B cell (primary cell): ENCODE measurements at places on chromosomes 6 and 20. TPM values are rescaled to one million over a fixed set of nuclear protein-coding genes. Genes with fewer than 3 reads are reported as not detected.

The PLEKHG1 gene
- total RNA-seq = 450 and 508 TPM in 2 replicates

DNA sequence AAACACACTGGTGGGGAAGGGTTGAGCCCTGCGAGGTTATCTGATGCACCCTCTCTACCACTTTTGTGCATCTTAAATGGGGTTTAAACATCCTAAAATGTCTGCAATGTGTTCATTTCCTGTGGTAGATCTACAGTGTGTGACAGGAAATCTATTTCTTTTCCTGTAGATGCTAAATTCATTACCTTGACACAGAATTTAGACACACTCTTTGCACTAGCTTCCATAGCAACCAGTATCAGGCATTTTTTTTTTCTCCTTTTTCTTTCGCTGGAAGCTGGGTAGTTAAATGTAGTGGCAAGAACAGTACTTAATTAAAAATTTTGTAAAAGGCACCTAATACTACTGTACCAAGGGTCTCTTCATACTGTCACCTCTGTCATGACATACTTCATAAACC lies 141.1 kb downstream of the RFPL4B start:
- DNase-seq = no peak

DNA sequence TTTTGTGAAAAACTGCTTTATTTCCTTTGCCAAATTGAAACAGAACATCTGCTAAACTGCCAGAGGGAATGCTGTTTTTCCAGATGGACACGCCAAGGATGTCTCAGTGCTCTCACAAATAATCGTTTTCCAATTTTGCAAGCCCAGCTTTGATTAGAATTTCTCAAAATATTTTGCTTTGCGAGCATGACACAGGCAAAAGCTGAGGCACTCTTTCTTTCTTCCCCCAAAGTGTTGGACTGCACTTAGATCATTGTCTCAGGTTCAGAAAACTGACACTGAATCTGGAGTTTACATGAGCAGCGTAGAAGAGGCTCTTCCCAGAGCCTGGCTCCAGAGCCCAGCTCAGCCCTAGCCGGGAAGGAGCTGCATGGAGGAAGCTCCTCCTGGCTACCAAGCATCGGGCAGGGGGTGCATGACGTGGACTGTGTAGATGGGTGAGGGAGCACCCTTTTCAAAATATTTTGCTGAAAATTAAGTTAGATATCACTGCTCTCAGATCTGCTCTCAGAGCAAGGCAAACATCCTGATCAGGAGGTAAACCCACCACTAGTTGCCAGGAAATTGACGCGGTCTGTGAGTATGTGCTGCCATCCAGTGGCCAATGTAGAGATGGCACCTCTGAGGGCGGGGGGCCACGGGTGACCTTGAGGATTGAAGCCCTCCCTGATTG lies 107.5 kb downstream of the SLC22A3 start:
- peak; percentile 70 for DNase-seq

GRCh38 chr6:41940759-41941279 lies 789 bp downstream of the CCND3 start:
- peak; percentile 55 for DNase-seq
